ENCODE measurements at places on chromosomes 16 and 17. TPM values are rescaled to one million over a fixed set of nuclear protein-coding genes. Genes with fewer than 3 reads are reported as not detected.
A peak's percentile ranks its signal among the peaks of the same experiment; 100 is the strongest.

The MT1G gene
- 21.4 TPM for total RNA-seq

The PIK3R5 gene
- total RNA-seq = 3.8 TPM

DNA sequence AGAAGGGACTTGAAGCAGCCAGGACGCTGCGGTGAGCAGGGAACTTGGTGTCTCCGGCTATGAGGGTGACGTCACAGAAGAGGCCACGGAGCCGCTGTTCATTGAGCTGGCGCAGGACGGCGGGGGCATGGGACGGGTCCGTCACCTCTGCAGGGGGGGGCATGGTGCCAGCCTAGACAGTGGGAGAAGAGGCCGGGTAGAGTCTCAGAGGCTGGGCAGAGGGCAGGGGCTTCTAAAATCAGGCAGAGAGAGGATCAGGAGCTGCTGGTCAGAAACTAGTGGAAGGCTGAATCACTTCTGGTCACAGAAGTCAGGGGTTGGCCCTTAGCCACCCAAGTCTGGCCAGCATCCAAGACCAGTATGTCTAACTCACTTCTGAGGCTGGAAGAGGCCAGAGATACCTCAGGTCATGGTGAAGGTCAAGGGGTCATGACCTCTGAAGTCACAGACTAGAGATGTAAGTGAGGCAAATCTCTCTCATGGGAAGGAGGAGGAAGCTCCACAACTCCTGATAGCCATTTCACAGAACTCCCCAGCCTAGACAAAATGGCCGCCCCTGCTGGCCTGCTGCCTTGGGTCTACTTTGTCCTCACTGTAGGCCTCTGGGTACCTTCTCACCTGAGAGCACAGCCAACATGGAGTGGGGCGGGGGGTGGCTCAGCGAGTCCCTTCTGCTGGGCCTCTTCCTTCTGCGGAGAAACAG lies 12.6 kb downstream of the ZBTB4 start:
- H3K27ac ChIP-seq = peak overlapping the region; percentile 0
- peaks cover 25% of the 10 kb centered on the region for H3K4me1 ChIP-seq
- no peak for DNase-seq
- H3K36me3 ChIP-seq = peaks cover 10% of the 10 kb centered on the region
- H3K27me3 ChIP-seq = no peaks in the 10 kb centered on the region

- no peak for DNase-seq
- no peak overlapping the region for H3K4me3 ChIP-seq
- H3K27ac ChIP-seq = peak overlapping the region; percentile 71
Observed at GRCh38 chr17:9676084-9676483, 30.8 kb downstream of the USP43 start.

GRCh38 chr17:39541652-39542051 lies 66.1 kb downstream of the NEUROD2 start:
- no peak overlapping the region for H3K4me3 ChIP-seq
- H3K27ac ChIP-seq = no peak overlapping the region
- H3K4me1 ChIP-seq = no peaks in the 10 kb centered on the region
- peaks cover 4% of the 10 kb centered on the region for H3K36me3 ChIP-seq

GRCh38 chr16:71489122-71489521 lies at the start of gene ZNF19:
ZNF19 (minus strand) TSS chr16:71489324; CDS start chr16:71482114, 7,210 bp downstream.
- H3K27ac ChIP-seq = no peak within 1 kb of the TSS
- H3K27me3 ChIP-seq = no peaks in the 10 kb centered on the region
- no peak within 1 kb of the TSS for H3K4me3 ChIP-seq
- H3K36me3 ChIP-seq = no peaks in the 10 kb centered on the region
- DNase-seq = no peak

- no peak for DNase-seq
- H3K4me1 ChIP-seq = peaks cover 15% of the 10 kb centered on the region
- no peaks in the 10 kb centered on the region for H3K36me3 ChIP-seq
- H3K27ac ChIP-seq = no peak overlapping the region
- H3K27me3 ChIP-seq = no peaks in the 10 kb centered on the region
Observed at GRCh38 chr17:28227316-28228108, 91.5 kb upstream of the TMEM97 start.

Measured in esophagus squamous epithelium (tissue), 5 donors.